NCI-H1417 treated with DMSO at 0.1 percent for 48 hours (cell line): ENCODE measurements at places on chromosomes 7 and 10.

GRCh38 chr7:35780070-35780469, 20.8 kb upstream of the SEPTIN7 start:
- no peak for DNase-seq

DNA sequence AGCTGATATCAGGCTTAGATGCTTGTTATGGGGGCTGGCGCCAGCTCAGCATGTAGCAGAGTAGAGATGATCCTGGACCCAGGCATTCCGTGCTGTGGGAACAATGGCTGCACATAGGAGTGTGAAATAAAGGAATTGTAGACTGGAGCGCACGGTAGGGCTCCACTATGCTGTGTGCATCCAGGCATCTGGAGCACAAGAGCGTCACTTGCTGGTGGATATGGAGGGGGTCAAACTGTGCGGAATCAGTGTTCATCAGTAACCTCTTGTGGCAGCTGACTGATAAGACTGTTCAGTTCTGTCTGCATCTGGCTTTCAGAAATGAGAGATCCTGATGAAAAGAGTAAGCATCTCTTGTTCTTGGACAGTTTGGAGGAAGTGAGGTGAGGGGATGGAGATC, 55.8 kb downstream of the ZNF503 start:
- no peak for DNase-seq

GRCh38 chr10:3786295-3787015, 1.4 kb upstream of the KLF6 start:
- DNase-seq, result no peak

DNA sequence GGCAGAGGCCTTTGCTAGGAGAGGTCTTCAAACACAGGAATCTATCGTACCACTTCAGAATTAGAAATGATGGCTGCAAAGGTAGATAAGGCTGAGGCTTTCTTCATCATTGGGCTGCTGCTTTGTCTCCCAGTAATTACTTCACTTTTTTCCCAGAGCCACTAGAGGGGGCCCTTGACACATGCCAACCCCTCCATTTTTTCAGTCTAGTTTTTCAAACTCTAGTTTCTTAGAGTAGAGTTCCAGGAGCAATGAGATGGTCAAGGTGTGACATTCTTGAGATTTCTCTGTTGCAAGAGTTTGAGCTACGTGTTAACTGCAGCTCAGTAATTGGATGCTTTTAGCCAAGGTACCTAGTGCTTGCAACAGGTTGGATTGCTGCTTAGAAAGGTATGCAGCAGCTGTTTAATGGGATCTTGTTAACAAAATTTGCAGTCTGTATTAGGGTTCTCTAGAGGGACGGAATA, 33.8 kb upstream of the RBM20 start:
- DNase-seq, result peak; percentile 30

DNA sequence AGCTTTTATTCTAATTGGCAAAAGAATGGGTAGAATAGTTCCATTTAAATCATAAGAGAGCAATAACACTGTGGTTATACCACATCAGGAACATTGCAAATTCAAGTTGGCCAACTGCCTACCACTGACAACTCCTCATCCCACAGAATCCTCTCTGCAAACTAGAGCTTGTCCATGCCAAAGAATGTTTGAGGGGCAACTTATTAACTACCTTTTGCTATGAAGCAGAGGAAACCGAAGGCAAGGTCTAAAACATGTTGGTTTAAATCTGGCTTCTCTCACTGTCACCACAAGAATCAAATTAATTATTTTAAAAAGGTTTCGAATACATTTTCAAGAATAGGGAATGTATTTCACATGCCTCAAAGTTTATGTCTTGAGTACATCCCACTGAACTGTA, 36.0 kb downstream of the RHOBTB1 start:
- no peak for DNase-seq

- DNase-seq, result no peak
Measured at GRCh38 chr10:71237843-71238623, 25.7 kb downstream of the UNC5B start.

DNA sequence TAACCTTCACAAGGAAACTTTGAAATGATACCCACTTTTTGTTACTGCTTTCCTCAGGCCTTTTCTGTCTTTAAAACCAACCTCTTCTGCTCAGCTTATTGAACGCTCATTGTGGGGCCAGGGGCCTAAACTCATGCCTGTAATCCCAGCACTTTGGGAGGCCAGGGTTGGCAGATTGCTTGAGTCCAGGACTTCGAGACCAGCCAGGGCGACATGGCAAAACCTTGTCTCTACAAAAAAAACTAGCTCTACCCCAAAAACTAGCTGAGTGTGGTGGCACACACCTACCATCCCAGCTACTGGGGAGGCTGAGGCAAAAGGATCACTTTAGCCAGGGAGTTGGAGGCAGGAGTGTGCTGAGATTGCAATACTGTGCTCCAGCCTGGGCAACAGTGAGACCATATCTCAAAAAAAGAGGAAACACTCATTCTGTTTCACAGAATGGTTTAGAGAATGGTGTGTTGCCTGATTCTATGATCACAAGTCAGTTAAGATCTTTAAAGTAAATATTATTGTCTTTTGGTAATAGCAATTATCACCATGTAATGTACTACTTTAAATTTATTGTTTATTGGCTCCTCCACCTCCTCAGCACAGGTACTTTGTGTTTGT, 51.1 kb downstream of the KCTD7 start:
- DNase-seq, result no peak

- no peak for DNase-seq
Measured at GRCh38 chr10:103787331-103787730, 68.0 kb downstream of the SH3PXD2A start.

- no peak for DNase-seq
Measured at GRCh38 chr10:69732147-69732825, 69.4 kb upstream of the COL13A1 start.

DNA sequence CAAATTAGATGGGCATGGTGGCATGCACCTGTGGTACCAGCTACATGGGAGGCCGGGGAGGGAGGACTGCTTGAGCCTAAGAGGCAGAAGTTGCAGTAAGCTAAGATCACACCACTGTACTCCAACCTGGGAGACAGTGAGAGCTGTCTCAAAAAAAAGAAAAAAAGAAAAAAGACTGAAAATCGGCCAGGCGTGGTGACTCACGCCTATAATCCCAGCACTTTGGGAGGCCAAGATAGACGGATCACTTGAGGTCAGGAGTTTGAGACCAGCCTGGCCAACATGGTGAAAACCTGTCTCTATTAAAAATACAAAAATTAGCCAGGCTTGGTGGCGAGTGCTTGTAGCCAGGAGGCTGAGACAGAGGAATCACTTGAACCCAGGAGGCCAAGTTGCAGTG, 11.9 kb downstream of the RNF216 start:
- DNase-seq, result no peak

- no peak for DNase-seq
Measured at GRCh38 chr7:139618482-139619366, 95.2 kb downstream of the CLEC2L start.

GRCh38 chr10:119673271-119673670, 22.1 kb downstream of the BAG3 start:
- DNase-seq, result no peak
